ENCODE measurements at places on chromosomes 2 and 18. TPM values are rescaled to one million over a fixed set of nuclear protein-coding genes. Genes with fewer than 3 reads are reported as not detected.

- no peak overlapping the region for H3K4me3 ChIP-seq
- DNase-seq: no peak
- H3K27ac ChIP-seq: no peak overlapping the region
Observed at GRCh38 chr2:157839162-157839801, 36.8 kb downstream of the ACVR1 start.

DNA sequence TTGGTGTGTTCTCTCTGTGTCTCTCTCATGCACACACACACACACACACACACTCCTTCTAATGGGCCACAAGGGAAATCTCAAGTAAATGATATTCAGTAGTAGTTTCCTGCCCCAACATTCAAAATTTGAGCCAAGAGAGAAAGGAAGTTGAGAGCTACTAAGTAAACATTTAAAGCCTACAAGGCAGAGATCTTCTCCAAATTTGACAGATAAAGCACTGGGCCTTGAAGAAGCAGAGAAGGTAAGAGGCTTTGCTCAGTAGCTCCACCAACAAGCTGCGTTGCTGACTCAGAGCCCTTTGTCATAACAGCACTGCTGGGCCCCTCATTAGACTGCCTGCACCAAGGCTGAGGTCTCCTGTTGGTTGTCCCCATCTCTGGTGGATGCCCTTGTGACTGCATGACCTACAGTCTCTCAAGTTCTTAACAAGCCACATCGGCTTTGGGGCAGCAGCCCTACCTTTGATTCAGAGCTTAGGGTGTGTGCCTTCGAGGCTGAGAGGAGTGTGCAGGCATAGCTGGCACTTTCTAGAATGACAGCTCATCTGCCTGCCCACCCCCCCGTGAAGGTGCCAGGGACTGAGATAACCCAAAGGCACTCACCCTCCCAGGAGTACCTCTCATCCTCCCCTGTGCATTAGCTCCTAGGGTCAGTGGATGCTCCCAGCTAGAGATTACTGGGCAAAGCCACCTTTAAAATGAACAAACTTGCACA is 32.3 kb upstream of the NEB start:
- no peaks in the 10 kb centered on the region for H3K27me3 ChIP-seq
- peak overlapping the region; percentile 92 for H3K27ac ChIP-seq
- H3K36me3 ChIP-seq: no peaks in the 10 kb centered on the region
- peak overlapping the region; percentile 82 for H3K4me3 ChIP-seq
- peaks cover 75% of the 10 kb centered on the region for H3K4me1 ChIP-seq
- DNase-seq: peak; percentile 61

The RFTN2 gene
- polyA plus RNA-seq: not detected

The SLC30A3 gene
- 0.16 TPM for polyA plus RNA-seq

GRCh38 chr2:69693059-69693774 is 48.7 kb upstream of the ANXA4 start:
- peaks cover 54% of the 10 kb centered on the region for H3K4me1 ChIP-seq
- peak overlapping the region; percentile 1 for H3K27ac ChIP-seq
- H3K27me3 ChIP-seq: peaks cover 30% of the 10 kb centered on the region
- DNase-seq: peak; percentile 83
- no peaks in the 10 kb centered on the region for H3K36me3 ChIP-seq
- peak overlapping the region; percentile 85 for H3K4me3 ChIP-seq

The ATP6V1C2 gene
- polyA plus RNA-seq: 0.27 TPM

- H3K36me3 ChIP-seq: no peaks in the 10 kb centered on the region
- no peak for DNase-seq
- H3K27me3 ChIP-seq: no peaks in the 10 kb centered on the region
- H3K4me1 ChIP-seq: no peaks in the 10 kb centered on the region
Observed at GRCh38 chr2:205024822-205025518, 479.7 kb downstream of the PARD3B start.

DNA sequence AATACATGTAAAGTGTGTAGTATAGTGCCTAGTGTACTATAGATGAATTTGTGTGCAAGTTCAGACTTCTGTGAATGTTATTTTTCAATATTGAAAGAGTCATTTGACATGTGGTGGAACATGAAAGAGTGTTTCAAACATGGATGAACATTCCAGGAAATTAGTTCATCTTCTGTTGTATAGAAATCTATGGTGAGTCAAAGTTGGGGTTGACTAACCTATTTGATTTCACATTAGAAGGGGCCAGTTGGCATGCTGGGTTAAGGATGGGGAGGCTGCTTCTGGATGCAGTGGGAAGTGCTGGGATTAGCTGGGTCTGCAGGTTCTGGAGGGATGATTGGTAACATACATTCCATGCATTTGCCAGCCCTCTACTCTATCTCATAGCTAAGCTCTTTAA is 50.6 kb downstream of the LYPD6B start:
- no peak overlapping the region for H3K4me3 ChIP-seq
- no peak overlapping the region for H3K27ac ChIP-seq
- H3K36me3 ChIP-seq: no peaks in the 10 kb centered on the region
- H3K27me3 ChIP-seq: peaks cover 37% of the 10 kb centered on the region
- no peak for DNase-seq
- no peaks in the 10 kb centered on the region for H3K4me1 ChIP-seq

- H3K27ac ChIP-seq: no peak overlapping the region
- H3K4me3 ChIP-seq: no peak overlapping the region
- peaks cover 1% of the 10 kb centered on the region for H3K4me1 ChIP-seq
- H3K27me3 ChIP-seq: no peaks in the 10 kb centered on the region
- DNase-seq: no peak
Observed at GRCh38 chr2:39447266-39448168, 10.4 kb upstream of the MAP4K3 start.

DNA sequence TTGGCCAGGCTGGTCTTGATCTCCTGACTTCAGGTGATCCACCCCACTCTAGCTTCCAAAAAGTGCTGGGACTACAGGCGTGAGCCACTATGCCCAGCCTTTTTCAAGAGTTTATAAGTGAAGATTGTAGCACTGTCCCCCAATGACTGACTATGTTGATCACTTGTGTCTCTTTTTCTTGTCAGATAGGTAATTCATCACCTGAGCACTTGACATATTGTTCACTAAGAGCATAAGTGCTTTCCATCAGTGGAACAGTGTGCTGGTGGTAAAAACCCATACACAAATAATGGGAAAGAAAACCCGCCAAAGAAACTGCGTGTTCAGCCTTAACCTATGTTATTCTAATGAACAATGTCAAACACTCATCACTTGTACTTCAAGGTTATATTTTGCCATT is 414.4 kb upstream of the CDH7 start:
- no peak for DNase-seq
- H3K4me3 ChIP-seq: no peak overlapping the region
- no peaks in the 10 kb centered on the region for H3K36me3 ChIP-seq
- no peaks in the 10 kb centered on the region for H3K27me3 ChIP-seq
- no peaks in the 10 kb centered on the region for H3K4me1 ChIP-seq

DNA sequence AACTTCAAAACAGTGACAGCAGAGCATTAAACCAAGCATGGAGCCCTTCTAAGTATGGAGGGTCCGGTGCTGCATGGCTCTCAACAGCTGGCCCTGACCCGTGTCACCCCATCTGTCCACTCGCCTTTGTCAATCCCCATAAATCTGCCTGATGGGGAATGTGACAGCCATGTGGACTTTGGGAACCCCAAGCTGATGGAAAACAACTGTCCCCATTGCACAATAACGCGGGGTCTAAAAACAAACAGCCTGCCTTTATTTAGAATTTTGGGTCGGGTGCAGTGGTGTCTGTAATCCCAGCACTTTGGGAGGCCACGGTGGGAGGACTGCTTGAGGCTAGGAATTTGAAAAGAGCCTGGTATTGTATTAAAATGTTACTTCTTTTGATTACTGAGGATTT is 17.1 kb upstream of the THADA start:
- no peaks in the 10 kb centered on the region for H3K4me1 ChIP-seq
- no peak for DNase-seq
- no peaks in the 10 kb centered on the region for H3K36me3 ChIP-seq
- no peak overlapping the region for H3K4me3 ChIP-seq
- H3K27ac ChIP-seq: no peak overlapping the region

The CFAP65 gene
- not detected for polyA plus RNA-seq

DNA sequence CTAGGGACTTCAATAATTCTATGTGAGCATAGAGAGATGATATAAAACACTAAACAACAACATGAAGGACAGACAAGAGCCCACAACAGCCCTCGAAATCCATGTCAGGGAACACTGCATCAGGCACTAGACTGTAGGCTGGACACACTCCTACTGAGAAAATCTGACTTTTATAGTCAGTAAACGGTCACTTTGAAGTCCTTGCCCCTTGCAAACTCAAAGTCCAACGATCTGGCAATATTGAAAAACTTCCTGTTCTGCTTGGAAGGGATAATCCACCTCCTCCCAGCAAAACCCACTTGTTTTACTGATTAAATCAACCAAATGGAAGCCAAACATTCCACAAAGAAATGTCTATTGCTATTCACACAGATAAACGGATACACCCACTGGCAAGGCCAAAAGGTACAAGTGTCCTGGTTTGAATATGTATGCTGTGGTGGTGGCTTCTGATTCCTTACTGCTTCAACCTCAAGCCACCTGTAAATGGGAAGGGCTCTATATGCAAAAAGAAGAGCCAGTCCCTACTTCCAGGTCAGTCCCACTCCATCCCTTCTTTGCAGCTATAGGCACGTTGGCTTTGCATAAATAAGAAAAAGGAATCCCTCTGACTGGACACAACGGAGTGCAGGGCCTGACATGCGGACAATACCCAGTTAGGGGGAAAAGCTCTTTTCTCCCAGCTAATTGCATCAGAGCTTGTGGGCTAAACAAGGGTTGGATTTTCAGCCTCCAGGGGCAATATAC is 56.6 kb downstream of the STK39 start:
- no peaks in the 10 kb centered on the region for H3K36me3 ChIP-seq
- no peak overlapping the region for H3K27ac ChIP-seq
- no peaks in the 10 kb centered on the region for H3K27me3 ChIP-seq
- peak overlapping the region; percentile 42 for H3K4me3 ChIP-seq

The ERBB4 gene
- not detected for polyA plus RNA-seq

- DNase-seq: no peak
- H3K27me3 ChIP-seq: peaks cover 4% of the 10 kb centered on the region
- H3K27ac ChIP-seq: no peak overlapping the region
- no peak overlapping the region for H3K4me3 ChIP-seq
Observed at GRCh38 chr18:11066038-11066437, 83.3 kb downstream of the PIEZO2 start.

DNA sequence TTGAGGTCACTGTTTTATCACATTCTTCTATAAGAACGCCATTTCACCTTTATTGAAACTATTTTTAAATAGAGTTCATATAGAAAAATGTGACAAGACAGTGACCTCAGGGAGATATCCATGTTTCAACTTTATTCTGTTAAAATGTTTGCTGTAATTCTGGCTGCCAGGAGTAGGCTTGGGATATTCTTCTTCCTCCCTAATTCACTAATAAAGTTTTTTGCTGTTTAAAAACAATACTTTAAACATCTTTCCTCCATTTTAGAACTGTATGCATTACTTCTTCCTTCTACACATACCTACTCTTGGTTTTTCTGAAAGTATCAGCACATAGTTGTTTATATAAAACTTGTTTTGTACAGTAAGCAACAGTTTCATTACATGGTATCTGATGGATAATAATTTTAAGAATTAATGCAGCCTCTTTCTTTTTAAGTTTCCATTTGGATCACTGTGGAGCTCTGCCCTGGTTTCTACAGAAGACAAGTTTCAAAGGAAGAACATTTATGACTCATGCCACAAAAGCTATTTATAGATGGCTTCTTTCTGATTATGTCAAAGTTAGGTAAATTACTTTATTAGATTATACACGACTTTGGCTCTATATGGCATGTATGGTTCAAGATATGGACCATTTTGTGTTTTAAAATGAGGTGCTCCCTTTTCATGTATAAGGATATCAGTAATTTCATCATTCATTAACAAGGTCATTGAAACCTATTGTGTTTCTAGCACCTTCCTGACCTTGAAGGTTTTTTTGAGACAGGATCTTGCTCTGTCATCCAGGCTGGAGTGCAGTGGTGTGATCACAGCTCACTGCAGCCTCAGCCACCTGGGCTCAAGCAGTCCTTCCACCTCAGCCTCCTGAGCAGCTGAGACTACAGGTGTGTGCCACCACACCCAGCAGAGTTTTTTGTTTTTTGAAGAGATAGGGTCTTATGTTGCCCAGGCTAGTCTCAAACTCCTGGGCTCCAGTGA is 7.2 kb downstream of the CPSF3 start:
- H3K27me3 ChIP-seq: no peaks in the 10 kb centered on the region
- H3K27ac ChIP-seq: peak overlapping the region; percentile 35
- H3K4me1 ChIP-seq: no peaks in the 10 kb centered on the region
- no peak overlapping the region for H3K4me3 ChIP-seq
- peaks cover 34% of the 10 kb centered on the region for H3K36me3 ChIP-seq
- DNase-seq: no peak

GRCh38 chr18:32048507-32049091 is 30.0 kb downstream of the RNF125 start:
- H3K27ac ChIP-seq: peak overlapping the region; percentile 92
- H3K4me3 ChIP-seq: peak overlapping the region; percentile 67
- peak; percentile 28 for DNase-seq
- no peaks in the 10 kb centered on the region for H3K27me3 ChIP-seq

- no peaks in the 10 kb centered on the region for H3K4me1 ChIP-seq
- no peaks in the 10 kb centered on the region for H3K36me3 ChIP-seq
- DNase-seq: no peak
- H3K4me3 ChIP-seq: no peak overlapping the region
- no peak overlapping the region for H3K27ac ChIP-seq
- H3K27me3 ChIP-seq: no peaks in the 10 kb centered on the region
Observed at GRCh38 chr18:52510139-52510538, 170.1 kb downstream of the DCC start.

The APCDD1 gene
- 6.3 TPM for polyA plus RNA-seq

The MYO5B gene
- polyA plus RNA-seq: 0.44 TPM

DNA sequence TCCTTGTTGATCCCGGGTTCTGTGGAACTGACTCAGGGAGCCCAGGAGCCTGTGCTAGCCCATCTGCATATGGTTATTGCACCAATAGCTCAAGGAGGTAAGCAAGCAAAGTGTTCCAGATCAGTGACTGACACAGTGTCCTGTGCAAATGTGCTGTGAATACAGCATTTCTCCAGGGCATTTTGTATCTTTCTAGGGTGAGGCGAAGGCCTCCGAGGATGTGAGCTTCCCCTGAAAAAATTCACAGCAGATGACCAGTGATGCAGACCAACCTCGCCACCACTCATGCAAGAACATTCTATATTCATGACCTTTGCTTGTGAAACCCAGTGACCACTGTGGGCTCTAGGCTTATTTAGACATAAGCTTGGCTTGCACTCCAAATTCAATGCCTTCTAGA is 15.2 kb upstream of the NT5DC4 start:
- H3K4me1 ChIP-seq: peaks cover 73% of the 10 kb centered on the region
- no peak overlapping the region for H3K4me3 ChIP-seq
- no peak overlapping the region for H3K27ac ChIP-seq
- no peaks in the 10 kb centered on the region for H3K27me3 ChIP-seq
